ENCODE measurements at places on chromosomes 7 and 10. TPM values are rescaled to one million over a fixed set of nuclear protein-coding genes. Genes with fewer than 3 reads are reported as not detected.

Gene SPDYE9
- total RNA-seq = not detected

Gene FAM25A
- not detected for total RNA-seq

Gene TRIM56
- total RNA-seq = 44.5 TPM

DNA sequence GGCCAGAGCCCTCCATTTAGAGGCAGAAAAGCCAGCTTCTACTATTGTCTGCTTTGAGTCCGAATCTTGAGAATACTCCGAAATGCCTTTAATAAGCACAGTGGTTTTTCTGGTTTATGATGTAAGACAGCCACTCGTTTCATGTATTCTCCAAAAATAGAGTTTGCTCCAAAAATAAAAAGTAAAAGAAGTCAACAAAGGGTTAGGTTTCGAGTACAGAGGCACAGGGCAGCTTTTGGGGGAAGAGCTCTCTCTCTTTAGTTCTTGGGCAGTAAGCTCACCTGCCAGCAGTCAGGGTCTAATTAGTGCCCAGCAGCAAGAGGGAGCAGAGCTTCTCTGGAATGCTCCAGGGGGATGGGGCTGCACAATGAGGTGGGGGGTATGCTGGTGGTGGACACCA is 20.2 kb downstream of the CREB3L2 start:
- H3K27me3 ChIP-seq = no peaks in the 10 kb centered on the region
- H3K4me3 ChIP-seq = peak overlapping the region; percentile 30
- H3K36me3 ChIP-seq = no peaks in the 10 kb centered on the region
- peak overlapping the region; percentile 96 for H3K27ac ChIP-seq

DNA sequence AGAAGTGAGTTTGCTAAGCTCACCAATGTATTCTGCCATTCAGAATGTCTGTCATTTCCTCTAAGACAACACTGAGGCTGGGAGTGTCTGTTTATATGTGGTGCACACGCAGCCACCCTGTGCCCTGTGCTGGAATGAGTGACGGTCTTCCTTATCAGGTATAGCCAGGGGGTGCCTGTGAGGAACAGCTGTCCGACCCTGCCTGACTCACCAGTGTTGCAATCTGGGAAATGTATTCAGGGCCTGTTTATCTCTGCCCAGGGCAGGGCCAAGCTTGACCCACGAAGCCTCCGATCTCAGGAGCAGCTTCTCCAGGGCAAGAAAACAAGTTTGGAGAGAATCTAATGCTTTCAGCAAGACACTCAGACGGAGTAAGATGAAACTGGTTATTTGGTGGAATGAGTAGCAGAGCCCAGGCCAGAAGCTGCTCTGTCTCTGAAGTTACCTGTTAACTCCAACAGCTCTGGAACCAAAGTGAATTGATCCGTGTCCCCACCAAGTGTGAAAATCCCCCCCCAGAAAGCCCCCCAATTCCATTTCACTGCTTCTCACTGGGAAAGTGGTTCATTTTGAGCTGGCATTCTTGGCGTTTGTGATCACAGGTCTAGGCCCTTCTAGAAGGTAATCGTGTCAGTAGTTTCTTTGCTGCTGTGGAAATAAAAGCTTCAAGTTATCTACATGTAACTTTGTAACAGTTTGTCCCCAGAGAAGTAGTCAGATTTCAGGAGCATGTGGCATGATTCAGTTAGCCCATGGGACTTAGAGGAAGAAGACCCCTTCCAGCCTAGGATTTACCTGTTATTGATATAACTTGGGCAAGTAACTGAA is 6.1 kb upstream of the UBE2H start:
- no peaks in the 10 kb centered on the region for H3K4me1 ChIP-seq
- H3K36me3 ChIP-seq = no peaks in the 10 kb centered on the region
- H3K27ac ChIP-seq = no peak overlapping the region
- no peak for DNase-seq

GRCh38 chr7:128447941-128448564 is 7.6 kb upstream of the HILPDA start:
- H3K4me1 ChIP-seq = no peaks in the 10 kb centered on the region
- H3K36me3 ChIP-seq = no peaks in the 10 kb centered on the region
- no peak overlapping the region for H3K4me3 ChIP-seq
- no peak overlapping the region for H3K27ac ChIP-seq
- DNase-seq = no peak

DNA sequence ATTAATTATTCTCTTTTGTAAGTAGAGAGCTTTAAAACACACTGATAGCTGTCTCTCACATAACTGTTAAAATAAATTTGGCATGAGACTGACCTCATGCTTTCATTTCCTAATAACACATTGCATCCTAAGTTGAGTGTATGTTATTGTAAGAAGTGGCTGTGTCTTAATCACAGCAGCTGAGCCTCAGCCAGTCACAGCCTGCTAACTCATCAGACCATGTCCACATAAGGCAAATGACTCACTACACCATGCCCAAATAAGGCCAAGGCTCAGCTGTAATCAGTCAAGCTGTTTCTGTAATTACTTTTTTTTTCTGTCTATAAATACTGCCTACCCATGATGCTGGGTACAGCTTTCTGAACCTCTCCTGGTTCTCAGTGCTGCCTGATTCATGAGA is 860.9 kb downstream of the XPNPEP1 start:
- no peaks in the 10 kb centered on the region for H3K36me3 ChIP-seq
- H3K4me3 ChIP-seq = no peak overlapping the region
- H3K27me3 ChIP-seq = no peaks in the 10 kb centered on the region
- no peaks in the 10 kb centered on the region for H3K4me1 ChIP-seq
- H3K27ac ChIP-seq = no peak overlapping the region

DNA sequence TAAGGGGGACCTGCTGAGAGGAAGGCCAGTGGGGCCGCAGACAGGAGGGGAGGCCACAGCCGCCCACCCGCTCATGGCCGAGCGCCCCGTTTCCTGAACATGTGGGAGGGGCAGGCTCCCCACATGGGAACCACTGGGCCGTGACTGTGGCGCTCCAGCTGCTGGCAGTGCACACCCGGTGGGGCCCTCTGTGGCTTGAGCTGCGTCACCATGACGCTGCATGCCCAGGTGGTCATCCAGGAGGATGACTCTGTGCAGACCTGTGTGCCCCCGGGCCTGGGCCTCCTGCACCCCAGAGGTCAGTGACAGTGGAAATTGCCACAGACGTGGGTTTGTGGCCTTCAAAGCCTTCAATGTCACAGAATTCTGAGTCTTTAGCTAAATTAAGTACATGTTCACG is 85.1 kb downstream of the MGMT start:
- H3K27me3 ChIP-seq = no peaks in the 10 kb centered on the region
- H3K4me1 ChIP-seq = no peaks in the 10 kb centered on the region
- H3K4me3 ChIP-seq = no peak overlapping the region
- no peak for DNase-seq
- H3K36me3 ChIP-seq = peaks cover 3% of the 10 kb centered on the region
- H3K27ac ChIP-seq = no peak overlapping the region

DNA sequence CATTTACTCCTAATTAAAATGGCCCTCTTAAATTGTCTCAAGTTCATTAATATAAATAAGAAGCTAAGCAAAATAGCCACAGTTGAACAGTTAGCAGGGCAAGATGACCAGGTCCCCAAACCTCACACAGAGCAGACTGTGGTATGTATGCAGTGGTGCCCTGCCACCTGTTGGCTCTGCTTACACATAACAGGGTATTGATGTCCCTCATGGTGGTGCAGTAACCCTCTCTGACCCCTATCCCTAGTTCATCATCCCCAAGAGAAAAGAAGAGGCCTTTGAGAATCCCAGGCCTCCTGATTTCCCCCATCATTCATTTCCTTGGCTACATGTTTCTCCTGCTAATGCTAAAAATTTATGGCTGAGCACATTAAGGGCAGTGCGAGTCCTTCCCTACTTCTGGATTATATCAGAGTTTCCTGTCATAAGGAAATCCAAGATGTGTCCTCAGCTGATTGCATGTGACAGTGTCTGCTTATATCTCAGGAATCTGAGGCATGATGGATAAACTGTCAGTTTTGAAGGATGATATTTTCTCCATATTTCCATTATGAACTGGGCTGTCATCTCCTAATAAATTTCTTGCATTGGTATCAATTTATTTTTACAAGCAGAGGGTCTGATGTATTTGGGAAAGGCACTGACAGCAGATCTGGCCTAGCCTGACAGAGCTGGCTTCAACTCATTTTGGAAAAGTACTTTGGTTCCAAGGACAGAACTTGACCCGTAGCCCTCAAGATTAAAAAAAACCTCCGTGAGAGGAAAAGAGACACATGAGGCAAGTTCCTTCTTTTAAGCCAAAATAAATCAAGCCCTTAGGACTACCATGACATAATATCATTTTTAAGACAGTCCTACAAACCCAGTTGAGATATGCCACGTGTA is 880.6 kb downstream of the LRMDA start:
- H3K4me3 ChIP-seq = no peak overlapping the region
- H3K27ac ChIP-seq = peak overlapping the region; percentile 41
- peaks cover 42% of the 10 kb centered on the region for H3K4me1 ChIP-seq
- no peaks in the 10 kb centered on the region for H3K36me3 ChIP-seq
- no peak for DNase-seq

DNA sequence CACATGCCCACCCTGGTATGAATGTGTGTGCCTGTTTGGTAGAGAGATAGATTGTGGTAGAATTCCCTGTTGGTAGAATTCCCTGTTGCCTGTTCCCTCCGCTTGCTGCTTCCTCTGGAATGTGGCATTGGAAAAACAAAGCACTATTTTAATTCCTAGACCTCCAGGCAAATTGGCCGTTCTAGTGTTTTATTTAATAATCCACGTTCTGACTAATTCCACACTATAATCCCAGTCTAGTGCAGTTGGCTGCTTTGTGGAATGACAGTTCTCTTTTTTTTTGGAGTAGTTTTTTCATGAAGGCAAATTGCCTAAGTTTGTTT is 2.0 kb downstream of the HECW1 start:
- H3K27ac ChIP-seq = no peak overlapping the region
- no peaks in the 10 kb centered on the region for H3K27me3 ChIP-seq
- H3K4me3 ChIP-seq = no peak overlapping the region
- no peaks in the 10 kb centered on the region for H3K36me3 ChIP-seq

- DNase-seq = no peak
- no peak overlapping the region for H3K4me3 ChIP-seq
- no peaks in the 10 kb centered on the region for H3K27me3 ChIP-seq
- H3K4me1 ChIP-seq = peaks cover 7% of the 10 kb centered on the region
- H3K27ac ChIP-seq = no peak overlapping the region
Observed at GRCh38 chr7:44172803-44173424, 16.3 kb downstream of the GCK start.
